NCI-H524 treated with DMSO at 0.1 percent for 48 hours (cell line): ENCODE measurements at places on chromosomes 7 and 10.

- no peak for DNase-seq
Observed at GRCh38 chr7:55569797-55570196, 2.5 kb downstream of the VOPP1 start.

DNA sequence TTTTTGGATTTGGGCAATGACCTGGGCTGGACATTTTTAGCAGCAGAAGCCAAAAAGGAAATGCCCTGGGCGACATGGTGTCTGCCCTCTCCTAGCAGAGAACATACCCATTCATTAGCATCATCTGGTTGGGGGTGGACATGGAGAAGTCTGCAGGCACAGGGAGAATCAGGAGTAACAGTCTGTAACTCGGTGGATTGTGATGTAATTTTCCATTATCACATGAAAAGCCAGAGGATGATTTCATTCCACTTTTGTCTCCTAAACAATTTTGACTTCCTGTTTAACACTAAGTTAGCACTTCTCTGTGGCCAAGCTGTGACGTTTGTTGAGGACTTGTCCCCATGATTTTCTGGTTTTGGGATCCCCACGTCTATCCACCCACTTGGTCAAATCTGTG lies 153.8 kb upstream of the HABP2 start:
- DNase-seq, result no peak

DNA sequence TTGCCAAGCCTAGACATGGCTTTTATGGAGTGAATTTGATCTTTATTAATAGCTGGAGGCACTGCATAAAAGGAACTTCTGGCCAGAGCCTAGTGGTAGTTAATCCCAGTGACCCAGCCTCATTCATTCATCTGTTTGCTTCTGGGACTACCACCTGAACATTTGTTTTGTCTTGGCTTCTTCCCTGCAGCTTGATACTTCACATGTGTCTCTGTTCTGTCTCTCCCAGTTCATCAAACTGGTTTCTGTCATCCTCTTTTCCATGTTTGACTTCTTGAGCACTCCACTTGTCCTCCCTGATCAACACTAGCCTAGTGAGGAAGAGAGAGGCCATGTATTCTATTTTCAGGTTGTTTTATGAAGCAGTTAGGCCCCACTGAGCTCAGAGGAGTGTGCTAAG lies 163.6 kb downstream of the NRG3 start:
- DNase-seq, result no peak

GRCh38 chr10:77036993-77037734 lies 600.4 kb downstream of the KCNMA1 start:
- DNase-seq, result no peak

GRCh38 chr10:124614003-124614659 lies 130.0 kb downstream of the FAM53B start:
- DNase-seq, result no peak

- no peak for DNase-seq
Observed at GRCh38 chr10:30854656-30855055, 177.0 kb downstream of the ZNF438 start.

GRCh38 chr7:107219563-107220244 lies 50.9 kb downstream of the HBP1 start:
- DNase-seq, result no peak

GRCh38 chr7:3585826-3586225 lies 284.8 kb downstream of the SDK1 start:
- no peak for DNase-seq

DNA sequence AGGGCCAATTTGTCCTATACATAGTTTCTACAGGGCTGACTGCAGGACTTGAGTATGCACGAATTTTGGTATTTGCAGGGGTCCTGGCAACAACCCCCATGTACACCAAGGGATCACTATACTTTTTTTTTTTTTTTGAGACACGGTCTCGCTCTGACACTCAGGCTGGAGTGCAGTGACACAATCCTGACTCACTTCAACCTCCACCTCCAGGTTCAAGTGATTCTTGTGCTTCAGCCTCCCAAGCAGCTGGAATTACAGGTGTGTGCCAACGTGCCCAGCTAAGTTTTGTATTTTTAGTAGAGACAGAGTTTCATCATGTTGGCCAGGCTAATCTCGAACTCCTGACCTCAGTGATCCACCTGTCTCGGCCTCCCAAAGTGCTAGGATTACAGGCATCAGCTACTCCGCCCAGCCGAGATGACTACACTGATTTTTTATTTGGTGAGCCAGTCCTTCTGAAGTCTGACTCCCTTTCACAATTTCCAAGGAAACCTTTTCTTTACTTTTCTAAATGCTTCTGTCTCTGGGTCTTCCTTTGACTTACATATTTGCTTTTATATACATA lies 19.8 kb downstream of the CFAP70 start:
- no peak for DNase-seq

DNA sequence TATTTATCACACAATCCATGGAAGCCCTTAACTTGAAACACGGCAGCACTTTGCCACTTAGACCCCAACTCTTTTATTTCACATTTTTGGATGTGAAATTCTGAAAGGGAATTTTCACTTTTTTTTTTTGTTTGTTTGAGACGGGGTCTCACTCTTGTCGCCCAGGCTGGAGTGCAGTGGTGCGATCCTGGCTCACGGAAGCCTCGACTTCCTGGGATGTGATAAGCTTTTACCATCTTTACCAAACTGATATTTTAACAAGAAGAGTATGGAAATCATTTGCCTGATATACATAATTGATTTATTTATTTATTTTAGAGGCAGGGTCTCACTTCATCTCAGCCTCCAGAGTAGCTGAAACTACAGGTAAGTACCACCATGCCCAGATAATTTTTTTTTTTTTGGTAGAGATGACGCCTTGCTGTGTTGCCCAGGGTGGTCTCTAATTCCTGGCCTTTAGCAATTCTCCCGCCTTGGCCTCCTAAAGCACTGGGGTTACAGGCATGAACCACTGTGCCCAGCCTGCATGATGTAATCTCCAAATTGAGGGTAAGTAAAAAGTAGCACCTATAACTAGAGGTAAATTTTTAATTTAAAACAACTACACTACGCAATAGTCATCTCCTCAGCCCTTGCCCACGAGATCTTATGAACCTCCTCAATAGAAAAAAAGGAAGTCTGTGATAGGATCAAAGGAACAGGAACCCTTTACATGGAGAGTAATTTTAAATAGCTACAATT lies 180.7 kb upstream of the KLF14 start:
- DNase-seq, result no peak

DNA sequence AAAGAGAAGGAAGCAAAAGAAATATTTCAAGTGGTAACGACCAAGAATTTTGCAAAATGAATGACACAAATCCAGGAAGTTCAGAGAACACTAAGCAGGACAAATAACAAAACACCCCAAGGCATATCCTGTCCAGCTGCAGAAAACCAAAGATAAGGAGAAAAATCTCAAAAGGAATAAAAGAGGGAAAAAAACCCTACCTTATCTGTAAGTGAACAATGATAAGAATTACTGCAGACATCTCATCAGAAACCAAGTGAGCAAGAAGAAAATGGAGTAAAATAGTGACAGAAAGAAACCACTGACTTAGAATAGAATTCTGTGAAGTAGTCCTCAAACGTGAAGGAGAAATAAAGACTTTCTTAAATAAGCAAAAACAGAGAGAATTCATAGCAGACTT lies 21.8 kb downstream of the CARD11 start:
- no peak for DNase-seq

- DNase-seq, result no peak
Observed at GRCh38 chr10:86423739-86424138, 57.1 kb upstream of the GRID1 start.

DNA sequence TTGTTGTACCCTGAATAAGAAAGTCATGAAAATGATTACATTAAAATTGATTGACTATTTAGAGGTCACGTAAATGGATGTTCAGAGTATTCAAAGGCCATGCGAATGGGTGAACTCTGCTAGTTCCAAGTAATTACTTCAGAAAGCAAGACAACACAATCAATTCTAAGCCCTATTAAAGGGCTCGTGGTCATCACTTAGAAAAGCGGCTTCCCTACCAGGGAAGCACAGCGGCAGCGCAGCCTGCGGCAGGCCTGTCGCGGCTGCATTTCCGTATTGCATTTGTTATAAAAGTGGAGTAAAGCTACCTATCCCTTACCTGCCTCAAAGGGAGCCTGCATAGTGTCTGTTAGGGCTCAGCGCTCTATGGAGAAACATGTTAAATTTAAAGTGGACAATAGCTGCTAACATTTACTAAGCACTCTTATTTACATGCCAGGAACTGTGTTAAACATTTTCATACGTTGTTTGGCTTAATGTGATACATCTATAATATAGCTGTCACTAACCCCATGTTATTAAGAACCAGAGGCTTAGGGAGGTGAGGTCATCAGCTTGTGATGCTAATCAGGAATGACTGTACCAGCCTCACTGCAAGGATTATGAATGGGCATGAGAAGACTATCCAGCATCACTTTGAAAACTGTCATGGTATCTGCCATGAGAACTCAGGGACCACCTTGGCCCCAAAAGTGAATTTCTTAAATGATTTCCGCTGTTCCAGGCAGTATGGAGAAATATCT lies 187.5 kb downstream of the CELF2 start:
- no peak for DNase-seq

DNA sequence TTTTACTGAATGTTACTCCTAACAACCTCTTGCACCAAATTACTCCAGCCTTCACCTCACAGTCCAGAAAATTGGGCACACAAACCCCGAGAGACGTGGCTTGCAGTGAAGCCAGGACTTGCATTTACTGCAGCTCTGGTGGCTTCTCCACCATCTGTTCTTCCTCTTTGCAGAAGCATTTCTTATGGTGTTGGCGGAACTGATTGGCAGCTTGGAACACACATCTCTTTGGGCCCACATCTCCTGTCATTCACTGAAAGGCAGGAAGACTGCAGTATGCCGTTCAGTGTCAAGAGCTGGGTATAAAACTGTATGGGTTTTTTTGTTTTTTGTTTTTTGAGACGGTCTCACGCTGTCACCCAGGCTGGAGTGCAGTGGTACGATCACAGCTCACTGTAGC lies 38.3 kb upstream of the PRKAR1B start:
- no peak for DNase-seq

DNA sequence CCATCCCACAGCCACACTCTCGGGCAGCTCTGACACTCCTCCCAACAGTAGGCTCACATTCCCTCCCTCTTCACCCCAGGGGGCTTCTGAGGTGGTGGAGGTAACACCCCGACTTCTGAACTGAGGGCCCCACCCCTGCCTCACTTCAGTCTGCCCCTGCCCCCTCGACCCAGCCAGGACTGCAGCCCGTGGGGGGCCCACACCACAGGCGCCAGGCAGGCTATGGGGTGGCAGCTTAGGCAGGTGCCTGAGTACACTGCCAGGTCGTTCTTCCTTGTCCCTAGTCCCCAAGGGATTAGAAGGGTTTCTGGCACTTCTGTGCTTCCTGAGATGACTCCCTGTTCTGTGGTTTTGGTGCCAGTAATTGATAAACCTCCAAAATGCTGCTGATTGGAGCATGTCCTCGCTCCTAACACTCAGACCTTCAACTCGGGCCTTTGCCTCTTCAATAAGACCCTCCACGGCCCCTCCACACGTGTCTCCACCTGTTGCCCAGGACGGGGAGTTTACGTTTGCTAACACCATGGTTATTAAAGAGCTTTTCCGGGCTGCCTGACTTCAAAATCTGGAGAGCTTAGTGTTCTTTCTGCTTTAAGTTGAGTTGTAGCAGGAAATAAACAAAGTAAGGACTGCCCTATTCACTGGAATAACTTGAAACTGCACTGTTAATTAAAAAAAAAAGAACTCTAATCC lies 23.8 kb upstream of the LARP4B start:
- no peak for DNase-seq

DNA sequence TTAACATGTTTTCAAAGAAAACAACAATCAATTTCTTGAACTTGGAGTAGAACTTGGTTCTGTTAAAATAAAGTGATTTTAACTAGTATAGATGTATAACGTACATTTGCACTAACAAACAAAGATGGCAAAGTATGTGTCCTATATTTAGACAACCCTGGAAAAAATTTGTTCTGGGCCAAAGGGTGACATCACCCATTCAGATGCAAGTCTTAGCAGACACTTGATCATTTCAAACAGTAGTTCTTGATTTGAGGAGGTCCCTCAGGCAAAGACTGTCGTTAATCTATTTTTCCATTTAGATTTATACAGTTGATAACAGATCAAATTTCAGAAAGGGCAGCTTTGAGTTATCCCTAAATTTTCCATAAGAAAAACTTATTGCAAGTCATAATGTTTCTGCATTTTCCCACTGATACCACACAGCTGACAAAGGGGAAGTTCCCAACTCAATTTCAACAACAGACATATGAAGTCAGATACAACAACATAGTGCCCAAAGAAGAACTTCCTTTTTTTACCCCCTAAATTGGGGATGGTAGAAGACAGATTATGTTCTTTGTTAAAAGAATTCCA lies 5.2 kb downstream of the NMT2 start:
- DNase-seq, result no peak

DNA sequence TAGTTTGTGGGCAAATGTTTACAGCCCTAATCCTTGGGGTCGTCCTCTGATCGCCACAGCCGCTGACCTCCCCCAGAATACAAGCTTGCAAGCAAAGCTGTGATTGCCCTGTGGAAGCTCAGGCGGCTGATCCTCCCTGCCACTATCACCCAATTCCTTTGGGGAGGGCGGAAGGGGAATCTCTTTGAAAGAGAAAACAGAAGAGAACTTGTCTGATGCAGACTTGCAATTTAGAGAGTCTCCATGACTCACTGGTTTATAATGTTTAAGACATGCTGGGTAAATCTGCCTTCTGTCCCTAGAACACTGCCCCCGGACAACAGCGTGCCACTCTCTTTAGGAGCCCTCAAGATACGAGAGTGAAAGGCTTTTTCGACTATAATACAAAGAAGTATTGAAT lies 75.5 kb downstream of the NRP1 start:
- DNase-seq, result no peak

DNA sequence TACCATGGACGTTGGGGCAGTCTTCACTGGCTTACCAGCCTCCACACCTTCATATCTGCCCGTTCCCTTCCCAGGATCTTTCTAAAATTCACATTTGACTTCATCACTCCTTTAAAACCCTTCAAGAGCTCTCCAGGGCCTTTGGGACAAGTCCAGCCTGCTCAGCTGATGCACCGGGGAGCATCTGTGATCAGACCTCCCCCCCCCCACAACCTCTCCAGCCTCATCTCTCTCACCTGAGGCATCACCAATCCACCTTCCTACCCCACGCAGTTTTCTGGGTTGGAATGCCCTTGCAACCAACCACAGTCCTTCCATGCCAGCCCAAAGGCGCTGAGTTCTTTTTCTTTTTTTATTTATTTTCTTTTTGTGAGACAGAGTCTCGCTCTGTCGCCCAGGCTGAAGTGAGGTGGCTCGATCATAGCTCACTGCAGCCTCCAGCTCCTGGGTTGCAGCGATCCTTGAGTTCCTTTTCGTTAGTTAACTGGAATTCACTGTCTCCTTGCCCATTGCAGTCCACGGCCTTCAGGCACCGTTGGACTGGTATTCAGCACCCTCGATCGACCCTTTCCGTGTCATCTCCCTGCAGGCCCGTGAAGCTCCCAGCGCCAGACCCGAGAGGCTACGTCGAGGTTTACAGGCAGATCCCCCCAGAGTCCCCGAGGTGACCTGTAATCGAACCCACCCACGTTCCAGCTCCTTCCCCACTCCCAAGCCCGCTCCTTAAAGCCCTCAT lies 654 bp downstream of the ALKBH4 start:
- no peak for DNase-seq

GRCh38 chr10:43390759-43391158 lies 18.2 kb downstream of the HNRNPF start:
- no peak for DNase-seq
